ENCODE measurements at places on chromosomes 12 and 14. TPM values are rescaled to one million over a fixed set of nuclear protein-coding genes. Genes with fewer than 3 reads are reported as not detected.

The ATP5F1B gene
- total RNA-seq: 338 TPM

The KCNA5 gene
- 1.8 TPM for total RNA-seq

The CLEC12A gene
- total RNA-seq: 43.4 TPM

The TMPRSS12 gene
- not detected for total RNA-seq

The NFE2 gene
- 7.5 TPM for total RNA-seq

The SART3 gene
- total RNA-seq: 44.8 TPM

The NPAS3 gene
- total RNA-seq: 1.2 TPM

The KRT80 gene
- 8.6 TPM for total RNA-seq

DNA sequence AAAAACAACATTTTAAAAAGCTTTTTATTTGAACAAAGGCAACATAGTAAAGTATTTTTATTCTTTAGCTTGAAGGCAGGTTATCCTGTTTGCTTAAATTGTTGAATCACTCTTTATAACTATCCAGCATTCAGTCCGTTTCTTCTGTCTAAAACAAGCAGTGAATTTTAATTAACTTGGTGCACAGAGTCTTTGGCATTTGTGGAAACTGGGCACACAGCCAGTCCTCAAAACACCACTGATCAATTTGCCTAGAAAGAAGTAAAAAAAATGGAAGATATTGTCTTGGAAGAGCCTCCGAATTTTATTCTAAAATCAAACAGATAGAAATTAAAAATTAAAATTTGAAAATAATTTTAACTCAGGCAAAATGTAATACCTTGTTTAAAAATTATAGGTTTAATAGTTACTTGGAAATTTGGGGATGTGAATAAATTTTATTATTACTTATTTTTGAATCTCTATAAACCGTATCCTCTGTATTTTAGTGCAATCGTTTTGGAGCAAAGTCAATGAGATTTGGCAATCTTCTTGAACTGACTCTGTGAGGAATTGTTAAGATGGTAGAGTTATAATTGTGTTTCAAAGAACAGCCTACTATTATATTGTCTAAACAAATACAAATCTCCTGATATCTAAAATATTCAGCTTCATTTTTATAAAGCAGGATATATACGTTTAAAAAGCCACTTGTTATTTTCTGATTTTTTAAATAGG lies 927.0 kb downstream of the SLC16A7 start:
- DNase-seq: no peak
- H3K27ac ChIP-seq: no peak overlapping the region
- H3K4me3 ChIP-seq: no peak overlapping the region

DNA sequence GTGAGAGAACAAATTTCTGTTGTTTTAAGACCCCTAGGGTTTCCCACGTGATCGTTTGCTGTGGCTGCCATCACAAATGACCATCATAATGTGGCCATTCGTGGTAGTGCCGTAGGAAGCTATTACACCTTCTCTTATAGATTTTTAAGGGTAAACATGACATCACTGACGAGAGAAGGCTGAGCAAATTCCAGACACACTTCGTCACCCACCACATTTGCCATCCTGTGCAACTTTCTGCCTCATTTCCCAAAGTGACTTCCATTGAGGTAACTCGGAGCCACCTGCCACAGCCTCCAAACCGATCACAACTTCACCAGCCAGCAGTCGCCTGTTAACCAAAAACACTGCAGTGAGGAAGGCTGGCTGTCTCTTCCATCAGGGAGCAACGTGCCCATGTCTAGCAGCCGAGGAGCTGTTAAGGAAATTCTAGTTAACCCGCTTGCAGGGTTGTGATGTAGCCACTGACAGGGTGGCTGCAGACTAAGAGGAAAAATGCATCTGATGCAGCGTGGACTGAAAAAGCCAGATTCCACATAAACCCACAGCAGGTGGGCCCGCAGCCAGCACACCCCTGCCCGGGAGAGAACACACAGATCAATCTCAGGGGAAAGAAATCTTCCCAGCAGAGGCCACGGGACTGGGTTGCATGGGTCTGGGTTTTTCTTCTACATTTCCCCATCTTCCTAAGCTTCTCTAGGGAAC lies 44.6 kb downstream of the CCDC85C start:
- H3K4me3 ChIP-seq: no peak overlapping the region
- no peak overlapping the region for H3K27ac ChIP-seq
- H3K4me1 ChIP-seq: peaks cover 14% of the 10 kb centered on the region
- H3K27me3 ChIP-seq: no peaks in the 10 kb centered on the region
- no peaks in the 10 kb centered on the region for H3K36me3 ChIP-seq
- no peak for DNase-seq

DNA sequence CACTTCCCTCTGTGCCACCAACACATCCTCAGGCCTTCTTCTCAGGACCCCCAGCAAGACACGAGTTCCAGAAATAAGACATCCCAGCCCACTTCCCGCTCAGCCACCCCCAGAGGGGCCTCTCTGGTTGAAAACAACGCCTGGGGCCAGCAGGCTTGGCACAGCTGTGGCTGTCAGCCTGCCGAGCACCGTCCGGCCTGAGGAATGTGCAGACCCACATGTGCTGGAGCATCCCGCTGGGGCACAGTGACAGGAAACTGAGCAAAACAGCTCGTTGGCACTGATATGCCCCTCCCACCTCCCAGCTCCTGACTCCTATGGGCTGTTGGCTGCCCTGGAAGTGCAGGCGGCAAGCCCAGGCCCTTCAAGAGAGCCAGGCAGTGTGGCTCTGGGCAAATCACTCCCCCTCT lies 1.4 kb downstream of the SYNE3 start:
- no peaks in the 10 kb centered on the region for H3K27me3 ChIP-seq
- peak overlapping the region; percentile 72 for H3K4me3 ChIP-seq
- H3K27ac ChIP-seq: peak overlapping the region; percentile 78
- peaks cover 55% of the 10 kb centered on the region for H3K4me1 ChIP-seq
- H3K36me3 ChIP-seq: no peaks in the 10 kb centered on the region

DNA sequence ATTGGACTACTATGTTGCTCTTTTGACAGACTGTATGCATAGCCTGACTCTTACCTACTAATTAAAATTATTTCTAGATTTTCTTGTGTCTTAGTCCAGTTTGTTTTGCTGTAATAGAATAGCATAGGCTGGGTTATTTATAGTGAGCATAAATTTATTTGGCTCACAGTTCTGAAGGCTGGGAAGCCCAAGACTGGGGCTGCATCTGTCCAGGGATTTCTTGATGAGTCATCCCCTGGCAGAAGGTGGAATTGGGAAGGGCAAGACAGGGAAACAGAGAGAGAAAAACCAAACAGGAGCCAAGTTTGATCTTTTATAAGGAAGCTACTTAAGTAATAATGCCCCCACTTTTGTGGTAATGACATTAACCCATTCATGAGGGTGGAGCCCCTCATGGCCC lies 759.2 kb upstream of the LRFN5 start:
- no peak overlapping the region for H3K27ac ChIP-seq
- H3K4me3 ChIP-seq: no peak overlapping the region
- H3K36me3 ChIP-seq: no peaks in the 10 kb centered on the region
- H3K27me3 ChIP-seq: no peaks in the 10 kb centered on the region
- no peak for DNase-seq
- no peaks in the 10 kb centered on the region for H3K4me1 ChIP-seq

GRCh38 chr12:38141861-38142260 lies 174.7 kb upstream of the ALG10B start:
- no peaks in the 10 kb centered on the region for H3K27me3 ChIP-seq
- H3K27ac ChIP-seq: no peak overlapping the region
- H3K36me3 ChIP-seq: no peaks in the 10 kb centered on the region
- no peak overlapping the region for H3K4me3 ChIP-seq
- DNase-seq: no peak

GRCh38 chr14:104229534-104230055 lies 91.2 kb downstream of the KIF26A start:
- no peaks in the 10 kb centered on the region for H3K27me3 ChIP-seq
- DNase-seq: no peak
- H3K36me3 ChIP-seq: no peaks in the 10 kb centered on the region
- no peaks in the 10 kb centered on the region for H3K4me1 ChIP-seq
- no peak overlapping the region for H3K4me3 ChIP-seq
- no peak overlapping the region for H3K27ac ChIP-seq

DNA sequence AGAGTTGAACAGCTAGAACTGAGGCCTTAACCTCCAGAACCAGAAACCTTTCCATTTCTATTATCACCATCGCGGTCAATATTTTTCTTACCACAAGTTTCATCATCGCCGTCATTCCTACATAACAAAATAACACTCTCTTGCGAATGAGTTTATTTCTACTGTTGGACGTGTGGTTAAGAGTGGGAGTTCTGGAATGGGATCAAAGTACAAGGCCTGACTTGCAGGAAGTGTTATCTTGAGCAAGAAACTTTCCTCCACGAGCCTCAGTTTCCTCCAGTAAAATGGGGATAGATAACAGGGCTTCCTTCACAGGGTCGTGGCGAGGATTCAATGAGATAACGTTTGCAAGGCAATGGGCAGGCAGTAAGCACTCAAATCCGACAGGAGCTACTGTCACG lies 652 bp downstream of the SART3 start:
- peaks cover 36% of the 10 kb centered on the region for H3K36me3 ChIP-seq
- H3K27ac ChIP-seq: peak overlapping the region; percentile 94
- H3K27me3 ChIP-seq: no peaks in the 10 kb centered on the region
- H3K4me1 ChIP-seq: peaks cover 37% of the 10 kb centered on the region

GRCh38 chr12:2651068-2651965 lies 143.5 kb upstream of the FKBP4 start:
- H3K27me3 ChIP-seq: peaks cover 9% of the 10 kb centered on the region
- no peaks in the 10 kb centered on the region for H3K4me1 ChIP-seq
- H3K36me3 ChIP-seq: peaks cover 2% of the 10 kb centered on the region
- peak; percentile 45 for DNase-seq
- H3K4me3 ChIP-seq: no peak overlapping the region
- H3K27ac ChIP-seq: no peak overlapping the region

- H3K27me3 ChIP-seq: no peaks in the 10 kb centered on the region
- H3K4me1 ChIP-seq: peaks cover 3% of the 10 kb centered on the region
- H3K27ac ChIP-seq: no peak overlapping the region
- no peak overlapping the region for H3K4me3 ChIP-seq
- no peaks in the 10 kb centered on the region for H3K36me3 ChIP-seq
Observed at GRCh38 chr14:51849097-51849496, 11.3 kb upstream of the GNG2 start.

DNA sequence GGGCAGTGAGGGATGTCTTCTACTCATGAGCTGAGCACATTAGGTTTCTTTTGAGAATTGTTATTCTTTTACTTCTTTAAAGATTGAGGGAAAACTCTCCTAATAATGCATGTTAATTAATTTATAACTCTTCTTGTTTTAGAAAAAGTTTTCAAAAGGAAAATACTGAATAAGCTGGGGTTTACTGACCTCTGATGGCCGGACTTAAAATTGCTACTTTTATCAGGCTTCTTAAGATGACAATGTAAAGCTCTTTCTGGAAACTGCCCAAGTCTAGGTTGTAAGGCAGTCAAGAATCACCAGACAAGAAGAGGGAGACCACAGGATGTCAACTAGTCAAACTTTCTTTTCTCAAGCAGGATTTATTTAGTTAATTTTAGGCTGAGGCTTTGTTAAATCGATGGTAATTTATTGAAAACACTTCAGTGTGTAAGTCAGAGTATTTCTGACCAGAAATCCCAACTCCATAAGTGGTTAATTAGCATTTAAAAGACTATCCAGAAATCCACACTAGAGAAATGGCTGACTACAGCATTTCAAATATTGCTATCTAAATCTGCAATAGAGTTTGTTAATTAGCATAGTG lies 82.1 kb downstream of the AVPR1A start:
- no peak for DNase-seq
- no peaks in the 10 kb centered on the region for H3K27me3 ChIP-seq
- H3K27ac ChIP-seq: no peak overlapping the region

DNA sequence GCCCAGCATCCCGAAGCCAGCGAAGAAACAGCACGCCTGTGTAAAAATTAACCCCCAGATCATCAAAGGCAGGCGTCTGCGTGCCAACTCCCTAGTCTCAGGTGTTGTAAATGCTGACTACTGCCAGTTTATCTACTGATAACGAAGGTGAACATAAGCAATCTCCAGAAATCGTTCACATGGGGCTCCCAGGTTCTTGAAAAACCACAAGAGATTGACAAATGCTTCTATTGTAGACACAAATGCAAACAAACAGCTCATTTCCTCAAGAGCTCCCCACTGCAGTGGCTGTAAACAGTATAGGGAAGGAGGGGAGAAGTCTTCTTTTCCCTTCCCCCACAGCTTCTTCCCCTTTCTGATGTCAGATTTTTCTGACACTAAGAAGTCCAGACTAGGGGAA lies 5.3 kb upstream of the PLEKHG3 start:
- no peaks in the 10 kb centered on the region for H3K27me3 ChIP-seq
- peaks cover 23% of the 10 kb centered on the region for H3K4me1 ChIP-seq
- H3K4me3 ChIP-seq: no peak overlapping the region
- no peak overlapping the region for H3K27ac ChIP-seq
- H3K36me3 ChIP-seq: no peaks in the 10 kb centered on the region
- DNase-seq: no peak

DNA sequence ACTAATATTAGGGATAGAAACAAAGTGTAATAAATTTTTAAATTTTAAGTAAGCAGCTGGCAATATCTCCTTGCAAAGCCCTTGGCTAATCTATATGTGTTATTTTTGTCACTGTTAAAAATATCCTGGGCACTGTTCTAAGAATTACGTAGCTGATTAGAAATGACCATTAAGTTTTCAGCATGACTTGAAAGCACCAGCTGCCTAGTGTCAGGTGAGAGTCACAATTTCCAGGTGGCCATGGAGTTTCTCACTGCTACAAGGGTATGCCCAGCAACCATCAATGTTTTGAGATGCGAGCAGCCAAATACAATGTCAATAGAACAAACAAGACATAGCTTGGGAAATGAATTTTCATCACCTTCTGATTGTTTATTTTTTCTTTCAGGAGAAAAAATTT lies 23.3 kb upstream of the GYS2 start:
- no peaks in the 10 kb centered on the region for H3K27me3 ChIP-seq
- DNase-seq: no peak
- no peaks in the 10 kb centered on the region for H3K36me3 ChIP-seq

GRCh38 chr12:124869059-124869665 lies 5.5 kb upstream of the SCARB1 start:
- peak overlapping the region; percentile 66 for H3K27ac ChIP-seq
- H3K4me1 ChIP-seq: peaks cover 8% of the 10 kb centered on the region
- no peaks in the 10 kb centered on the region for H3K36me3 ChIP-seq
- H3K27me3 ChIP-seq: no peaks in the 10 kb centered on the region
- H3K4me3 ChIP-seq: peak overlapping the region; percentile 2

DNA sequence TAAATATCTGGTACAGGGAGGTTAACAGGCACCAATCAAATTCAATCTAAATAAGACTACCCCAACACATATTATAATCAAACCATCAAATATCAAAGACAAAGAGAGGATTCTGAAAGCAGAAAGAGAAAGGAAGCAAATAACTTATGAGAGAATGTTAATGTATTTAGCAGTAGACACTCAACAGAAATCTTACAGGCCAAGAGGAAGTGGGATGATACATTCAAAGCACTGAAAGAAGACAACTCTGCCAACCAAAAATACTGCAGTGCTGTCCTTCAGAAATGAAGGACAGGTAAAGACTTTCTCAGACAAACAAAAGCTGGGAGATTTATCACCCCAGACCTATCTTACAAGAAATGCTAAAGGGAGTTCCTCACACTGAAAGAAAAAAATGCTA lies 95.9 kb upstream of the PTHLH start:
- H3K27me3 ChIP-seq: no peaks in the 10 kb centered on the region
- no peak for DNase-seq
- no peaks in the 10 kb centered on the region for H3K36me3 ChIP-seq
- no peaks in the 10 kb centered on the region for H3K4me1 ChIP-seq
- H3K27ac ChIP-seq: no peak overlapping the region

GRCh38 chr12:7026854-7027253 lies 8.6 kb upstream of the LPCAT3 start:
- H3K36me3 ChIP-seq: no peaks in the 10 kb centered on the region
- H3K27me3 ChIP-seq: no peaks in the 10 kb centered on the region
- no peaks in the 10 kb centered on the region for H3K4me1 ChIP-seq
- H3K27ac ChIP-seq: no peak overlapping the region
- DNase-seq: no peak

- H3K36me3 ChIP-seq: no peaks in the 10 kb centered on the region
- peaks cover 12% of the 10 kb centered on the region for H3K4me1 ChIP-seq
- DNase-seq: no peak
- H3K27ac ChIP-seq: no peak overlapping the region
- no peaks in the 10 kb centered on the region for H3K27me3 ChIP-seq
- H3K4me3 ChIP-seq: no peak overlapping the region
Observed at GRCh38 chr12:110102255-110102654, 21.9 kb upstream of the IFT81 start.
